ENCODE measurements at places on chromosomes 2 and 18.

DNA sequence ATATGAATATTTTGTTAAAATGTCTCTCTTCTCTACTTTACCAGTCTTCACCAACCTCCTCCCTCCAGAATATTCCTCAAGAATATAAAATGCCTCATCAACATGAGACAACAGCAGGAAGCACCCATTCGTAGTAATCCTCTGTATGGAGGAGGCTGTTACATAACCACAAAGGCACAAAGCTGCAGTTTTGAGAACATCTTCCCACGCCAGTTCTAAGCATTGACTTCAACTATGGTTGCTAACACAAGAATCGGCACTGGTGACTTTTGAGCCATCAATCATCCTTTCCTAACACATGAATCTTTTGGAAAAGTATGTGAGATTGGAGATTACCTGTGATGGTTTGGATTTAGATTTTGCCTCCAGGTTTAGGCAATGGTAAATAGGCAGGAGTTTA, 54.9 kb upstream of the CYP1B1 start:
- DNase-seq = no peak

- no peak for DNase-seq
Measured at GRCh38 chr18:12246849-12247808, 7.0 kb upstream of the CIDEA start.

DNA sequence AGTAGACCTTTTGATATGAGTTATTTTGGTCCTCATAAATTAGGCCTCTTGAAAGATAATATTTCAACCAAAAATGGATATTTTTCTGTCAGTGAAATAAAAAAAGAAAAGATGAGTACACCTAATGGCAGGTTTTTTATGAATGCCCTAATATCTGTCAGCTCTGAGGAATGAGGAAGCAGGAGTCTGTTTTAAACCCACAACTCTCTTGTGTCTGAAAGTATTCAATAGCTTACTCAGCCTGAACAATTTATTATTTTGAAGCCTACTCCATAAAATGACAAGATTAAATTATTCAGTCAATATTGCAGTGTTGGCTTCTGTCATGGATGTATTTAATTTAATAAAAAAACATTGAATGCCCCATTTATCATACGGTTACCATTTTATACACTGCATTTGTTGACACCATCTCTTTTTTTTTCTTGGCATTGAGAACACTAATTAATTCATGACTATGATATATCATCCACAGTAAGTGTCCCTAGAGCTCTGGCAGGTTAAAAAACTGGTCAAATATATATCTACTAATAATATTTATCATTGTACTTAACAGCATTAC, 548.2 kb downstream of the CBLN2 start:
- no peak for DNase-seq

- DNase-seq = peak; percentile 56
Measured at GRCh38 chr2:237904831-237905599, 45.6 kb downstream of the RAMP1 start.

- DNase-seq = no peak
Measured at GRCh38 chr2:69742322-69742952, 503 bp downstream of the ANXA4 start.

All from AG04449 (cell line).